Vagina (tissue), 2 donors: ENCODE measurements at places on chromosomes 6 and 20.

GRCh38 chr6:99661870-99662269, 55.2 kb downstream of the PRDM13 start:
- no peak for DNase-seq

DNA sequence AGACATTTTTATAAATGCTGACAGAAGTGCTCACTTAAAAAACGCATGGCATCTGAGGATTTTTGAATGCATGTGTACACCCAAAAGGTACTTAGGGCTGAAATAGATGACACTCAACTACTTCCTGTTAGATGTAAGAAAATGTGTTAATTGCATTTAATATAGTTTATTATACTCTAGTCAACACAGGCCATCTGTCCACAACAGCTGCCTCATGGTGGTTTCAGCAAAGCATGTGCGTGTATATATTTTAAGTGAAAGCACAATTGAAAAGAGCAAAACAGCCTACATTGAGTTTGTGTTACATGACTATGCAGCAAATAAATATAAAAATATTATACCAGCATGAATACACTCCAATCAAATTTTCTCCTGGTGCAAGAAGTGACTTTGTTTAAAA, 1233.0 kb upstream of the EYS start:
- no peak for DNase-seq

- DNase-seq = no peak
Observed at GRCh38 chr20:50015993-50016770, 33.4 kb downstream of the SNAI1 start.

- no peak for DNase-seq
Observed at GRCh38 chr20:50450881-50451752, 59.1 kb upstream of the PTPN1 start.

- no peak for DNase-seq
Observed at GRCh38 chr6:16316741-16317251, 78.4 kb downstream of the GMPR start.

GRCh38 chr6:157267654-157268053, 55.7 kb downstream of the TMEM242 start:
- no peak for DNase-seq

GRCh38 chr6:152201120-152201519, 393.6 kb downstream of the ESR1 start:
- no peak for DNase-seq

- DNase-seq = no peak
Observed at GRCh38 chr6:26071135-26071534, 16.1 kb upstream of the HFE start.

- DNase-seq = no peak
Observed at GRCh38 chr6:29631860-29632731, 887 bp downstream of the GABBR1 start.

- DNase-seq = no peak
Observed at GRCh38 chr6:114471450-114471849, 128.6 kb upstream of the HS3ST5 start.

DNA sequence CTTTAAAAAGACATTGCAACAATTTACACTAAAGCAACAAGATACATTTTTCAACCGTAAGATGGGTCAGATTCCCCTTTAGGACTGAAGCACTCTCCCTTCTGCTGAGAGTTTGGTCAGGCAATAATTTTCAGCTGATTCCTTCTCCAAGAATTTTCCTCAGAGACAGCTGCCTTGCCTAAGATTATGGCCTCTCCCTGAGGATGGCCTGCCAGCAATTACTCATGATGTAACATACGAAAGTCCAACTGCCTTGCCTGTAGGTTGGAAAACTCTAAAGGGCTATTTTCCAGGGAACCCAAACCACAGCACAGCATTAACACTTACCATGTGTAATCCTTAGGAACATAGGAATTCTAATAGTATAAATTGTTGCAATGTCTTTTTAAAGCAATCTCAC, 229.1 kb upstream of the FLRT3 start:
- DNase-seq = no peak

GRCh38 chr6:105596284-105596755, 193.4 kb upstream of the PREP start:
- DNase-seq = no peak
